Neural crest cell (in vitro differentiated cells): ENCODE measurements at places on chromosomes 7 and 10.
A peak's percentile ranks its signal among the peaks of the same experiment; 100 is the strongest.

DNA sequence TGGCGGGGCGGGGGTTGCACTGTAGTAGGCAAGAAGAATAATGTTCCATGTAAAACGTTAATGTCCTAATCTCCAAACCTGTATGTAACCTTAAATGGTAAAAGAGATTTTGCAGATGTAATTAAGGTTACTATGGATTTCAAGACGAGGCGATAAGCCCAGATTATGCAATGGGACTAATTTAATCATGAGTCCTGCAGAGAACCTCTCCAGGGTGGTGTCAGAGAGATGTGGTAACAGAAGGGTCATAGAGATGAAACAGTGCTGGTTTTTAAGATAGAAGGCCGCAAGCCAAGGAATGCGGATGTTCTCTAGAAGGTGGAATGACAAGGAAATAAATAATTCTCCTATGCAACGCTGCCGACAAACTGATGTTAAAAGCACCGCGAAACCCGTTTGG is 57.1 kb downstream of the UBE3C start:
- H3K27me3 ChIP-seq = no peaks in the 10 kb centered on the region
- no peak for DNase-seq
- H3K36me3 ChIP-seq = peaks cover 36% of the 10 kb centered on the region
- no peak overlapping the region for H3K27ac ChIP-seq

- DNase-seq = no peak
- H3K27me3 ChIP-seq = no peaks in the 10 kb centered on the region
- H3K27ac ChIP-seq = no peak overlapping the region
These were observed 197.0 kb downstream of the ZNF438 start for GRCh38 chr10:30834651-30835050.

GRCh38 chr7:80612880-80613279 is 25.6 kb upstream of the CD36 start:
- no peaks in the 10 kb centered on the region for H3K27me3 ChIP-seq
- peaks cover 11% of the 10 kb centered on the region for H3K4me1 ChIP-seq
- H3K4me3 ChIP-seq = no peak overlapping the region
- DNase-seq = no peak
- no peaks in the 10 kb centered on the region for H3K36me3 ChIP-seq

DNA sequence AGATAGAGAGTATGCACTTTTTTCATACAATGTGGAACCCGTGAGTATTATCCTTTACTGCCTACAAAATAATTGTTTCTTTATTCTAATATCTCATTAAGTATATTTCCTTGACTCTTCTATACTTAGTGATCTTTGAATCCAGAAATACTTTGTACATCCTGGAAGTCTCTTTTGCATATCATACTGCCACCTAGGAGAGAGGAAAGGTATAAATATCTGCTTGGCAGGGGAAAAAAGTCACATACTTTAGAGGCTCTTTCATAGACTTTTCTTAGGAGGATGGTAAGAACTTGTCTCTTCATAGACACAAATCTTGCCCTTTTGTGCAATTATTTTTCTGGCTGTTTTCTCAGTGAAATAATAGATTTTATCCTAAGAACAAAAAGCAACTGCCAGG is 436.0 kb downstream of the PAXIP1 start:
- no peak overlapping the region for H3K4me3 ChIP-seq
- H3K27ac ChIP-seq = no peak overlapping the region
- H3K4me1 ChIP-seq = no peaks in the 10 kb centered on the region
- peaks cover 22% of the 10 kb centered on the region for H3K27me3 ChIP-seq

DNA sequence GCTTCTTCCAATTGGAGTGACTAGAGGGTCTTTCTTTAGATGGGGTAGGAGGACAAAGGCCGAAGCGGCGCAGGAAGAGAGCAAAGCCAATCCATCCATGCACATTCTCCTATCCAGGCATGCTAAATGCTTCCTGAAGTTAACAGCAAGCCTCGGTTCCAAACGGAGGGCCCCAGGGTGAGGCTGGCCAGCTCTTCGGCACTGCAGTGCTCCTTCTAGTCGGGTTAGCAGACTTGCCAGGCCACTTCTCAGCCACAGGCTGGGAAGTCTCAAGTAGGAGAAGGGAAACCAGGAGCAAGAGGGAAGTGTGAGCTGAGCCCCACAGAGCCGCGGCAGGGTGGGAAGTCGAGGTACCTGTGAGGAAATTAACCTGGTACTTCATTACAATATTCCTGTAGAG is 253.8 kb upstream of the INHBA start:
- H3K27me3 ChIP-seq = no peaks in the 10 kb centered on the region
- peak overlapping the region; percentile 40 for H3K4me3 ChIP-seq
- H3K36me3 ChIP-seq = peaks cover 11% of the 10 kb centered on the region
- no peak for DNase-seq
- peaks cover 21% of the 10 kb centered on the region for H3K4me1 ChIP-seq

DNA sequence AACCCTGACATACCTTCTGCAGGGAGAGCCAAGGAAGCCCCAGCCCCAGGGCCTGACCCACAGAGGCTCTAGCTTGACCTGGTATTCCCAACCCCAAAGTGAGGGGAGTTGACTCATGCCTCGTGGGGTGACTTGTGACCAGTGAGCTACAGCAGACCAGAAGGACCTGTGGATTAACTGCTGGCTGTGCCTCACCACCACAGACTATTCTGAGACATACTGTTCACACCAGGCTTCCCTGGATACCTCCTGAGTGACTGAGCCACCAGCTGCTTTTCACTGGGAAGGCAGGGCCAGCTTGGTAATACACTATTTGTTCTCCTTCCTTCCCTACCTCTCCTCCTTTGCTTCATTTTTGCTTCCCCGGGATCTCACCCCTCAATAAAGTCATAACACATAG is 7.3 kb downstream of the PLXNA4 start:
- H3K4me3 ChIP-seq = no peak overlapping the region
- H3K36me3 ChIP-seq = peaks cover 6% of the 10 kb centered on the region
- DNase-seq = no peak

DNA sequence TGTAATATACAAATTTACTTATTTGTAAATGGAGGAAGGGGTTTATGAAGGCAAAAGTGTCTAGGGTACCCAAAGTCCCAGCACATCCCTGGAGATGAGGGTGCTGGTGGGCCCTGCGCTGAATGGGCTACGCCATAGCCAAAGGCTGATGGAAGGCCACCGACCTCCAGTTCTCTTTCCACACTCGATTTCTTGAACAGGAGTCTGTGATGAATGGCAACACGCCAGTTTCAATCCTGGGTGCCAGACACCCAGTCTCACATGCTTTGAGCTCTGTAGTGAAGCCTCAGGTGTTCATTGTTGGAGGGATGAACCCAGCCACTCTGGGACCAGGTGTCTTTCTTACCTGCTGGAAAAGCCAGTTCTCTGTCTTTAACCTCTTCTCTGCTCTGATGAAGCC is 752 bp downstream of the LRMDA start:
- H3K4me3 ChIP-seq = peak overlapping the region; percentile 82
- peaks cover 29% of the 10 kb centered on the region for H3K27me3 ChIP-seq
- H3K4me1 ChIP-seq = peaks cover 41% of the 10 kb centered on the region
- DNase-seq = no peak
- no peaks in the 10 kb centered on the region for H3K36me3 ChIP-seq
- H3K27ac ChIP-seq = no peak overlapping the region

- no peak for DNase-seq
- H3K27me3 ChIP-seq = no peaks in the 10 kb centered on the region
- no peak overlapping the region for H3K4me3 ChIP-seq
- H3K4me1 ChIP-seq = peaks cover 22% of the 10 kb centered on the region
- H3K27ac ChIP-seq = no peak overlapping the region
These were observed 862.5 kb downstream of the KCNMA1 start for GRCh38 chr10:76774987-76775603.

- no peak overlapping the region for H3K4me3 ChIP-seq
- no peaks in the 10 kb centered on the region for H3K4me1 ChIP-seq
- no peak overlapping the region for H3K27ac ChIP-seq
- no peaks in the 10 kb centered on the region for H3K27me3 ChIP-seq
- no peak for DNase-seq
- peaks cover 2% of the 10 kb centered on the region for H3K36me3 ChIP-seq
These were observed 124.8 kb upstream of the CCDC6 start for GRCh38 chr10:60031183-60031582.

- no peak overlapping the region for H3K4me3 ChIP-seq
- H3K27me3 ChIP-seq = no peaks in the 10 kb centered on the region
- no peak for DNase-seq
- H3K27ac ChIP-seq = no peak overlapping the region
These were observed 497.3 kb downstream of the INHBA start for GRCh38 chr7:41205600-41205999.

DNA sequence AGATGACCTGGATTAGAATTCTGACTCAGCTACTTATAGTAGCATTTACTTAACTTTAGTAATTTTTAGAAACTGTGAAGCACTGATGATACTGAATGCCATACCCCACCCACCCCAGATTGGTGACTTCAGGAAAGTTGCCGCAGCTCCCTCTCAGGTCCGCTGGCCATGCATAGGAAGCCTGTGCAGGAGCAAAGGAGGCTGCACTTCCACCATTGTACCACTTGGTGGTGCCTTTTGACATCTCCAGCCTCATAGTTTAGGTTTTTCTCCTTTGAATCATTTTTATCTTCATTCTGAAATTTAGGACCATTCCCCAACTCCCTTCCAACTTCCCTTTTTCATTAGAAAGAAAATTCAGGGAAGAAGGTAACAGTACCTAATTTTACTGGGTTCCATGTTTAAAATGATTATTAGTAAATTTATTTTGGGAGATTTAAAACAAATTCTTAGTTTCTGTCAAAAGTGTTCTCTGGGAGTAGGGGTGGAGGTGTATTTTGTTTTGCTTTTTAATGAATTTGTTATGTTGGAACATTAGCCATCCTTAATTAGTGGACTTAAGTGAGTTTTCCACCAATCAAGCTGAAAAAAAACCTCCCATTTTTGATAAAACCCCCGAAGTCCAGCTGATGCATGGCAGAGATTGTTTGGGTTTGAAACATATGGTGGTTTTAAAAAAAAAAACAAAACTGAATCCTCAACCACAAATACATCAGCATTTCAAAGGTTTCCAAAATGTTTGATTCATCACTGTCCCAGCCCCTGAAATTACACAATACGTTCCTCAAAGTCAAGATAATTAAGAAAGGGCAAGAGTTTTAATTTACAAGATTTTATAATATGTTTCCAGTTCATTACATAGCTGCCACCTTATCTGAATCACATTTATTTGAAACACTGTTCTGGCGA is 109.6 kb downstream of the WNT2 start:
- no peaks in the 10 kb centered on the region for H3K4me1 ChIP-seq
- peak; percentile 55 for DNase-seq
- no peak overlapping the region for H3K27ac ChIP-seq
- peaks cover 10% of the 10 kb centered on the region for H3K36me3 ChIP-seq
- no peaks in the 10 kb centered on the region for H3K27me3 ChIP-seq

DNA sequence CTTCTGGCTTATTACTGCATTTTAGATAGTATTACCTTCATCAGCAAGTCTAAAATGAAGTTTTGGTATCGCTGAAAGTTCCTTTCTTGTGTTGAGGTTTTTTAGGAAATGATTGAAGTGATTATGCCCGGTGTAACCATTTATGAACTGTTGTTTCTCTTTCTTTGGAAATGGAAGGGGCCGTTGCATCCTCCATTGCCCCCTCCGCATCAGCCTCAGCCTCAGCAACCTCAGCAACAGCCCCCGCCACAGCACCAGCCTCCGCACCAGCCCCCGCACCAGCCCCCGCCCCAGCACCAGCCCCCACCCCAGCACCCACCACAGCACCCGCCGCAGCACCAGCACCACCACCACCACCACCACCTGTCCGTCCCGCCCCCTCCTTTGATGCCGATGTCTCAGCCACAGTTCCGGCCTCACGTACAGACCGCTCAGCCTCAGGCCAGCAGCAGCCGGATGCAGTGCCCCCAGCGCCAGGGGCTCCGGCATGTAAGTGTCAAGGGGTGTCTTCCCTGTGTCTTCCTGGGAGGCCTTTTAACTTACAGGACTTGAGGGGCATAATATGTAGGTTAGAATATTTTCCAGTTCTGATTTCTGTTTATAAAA is 72.6 kb downstream of the SHH start:
- H3K27ac ChIP-seq = no peak overlapping the region
- no peak overlapping the region for H3K4me3 ChIP-seq
- H3K27me3 ChIP-seq = no peaks in the 10 kb centered on the region
- no peaks in the 10 kb centered on the region for H3K4me1 ChIP-seq
- peaks cover 4% of the 10 kb centered on the region for H3K36me3 ChIP-seq

GRCh38 chr10:131891196-131891928 is 9.4 kb upstream of the PPP2R2D start:
- H3K4me3 ChIP-seq = no peak overlapping the region
- H3K27ac ChIP-seq = no peak overlapping the region
- no peaks in the 10 kb centered on the region for H3K36me3 ChIP-seq
- H3K4me1 ChIP-seq = peaks cover 2% of the 10 kb centered on the region
- peaks cover 15% of the 10 kb centered on the region for H3K27me3 ChIP-seq
- peak; percentile 25 for DNase-seq

GRCh38 chr10:119350502-119351097 is 143.2 kb downstream of the GRK5 start:
- peaks cover 9% of the 10 kb centered on the region for H3K4me1 ChIP-seq
- H3K4me3 ChIP-seq = no peak overlapping the region
- peaks cover 17% of the 10 kb centered on the region for H3K36me3 ChIP-seq
- H3K27me3 ChIP-seq = no peaks in the 10 kb centered on the region
- no peak for DNase-seq

DNA sequence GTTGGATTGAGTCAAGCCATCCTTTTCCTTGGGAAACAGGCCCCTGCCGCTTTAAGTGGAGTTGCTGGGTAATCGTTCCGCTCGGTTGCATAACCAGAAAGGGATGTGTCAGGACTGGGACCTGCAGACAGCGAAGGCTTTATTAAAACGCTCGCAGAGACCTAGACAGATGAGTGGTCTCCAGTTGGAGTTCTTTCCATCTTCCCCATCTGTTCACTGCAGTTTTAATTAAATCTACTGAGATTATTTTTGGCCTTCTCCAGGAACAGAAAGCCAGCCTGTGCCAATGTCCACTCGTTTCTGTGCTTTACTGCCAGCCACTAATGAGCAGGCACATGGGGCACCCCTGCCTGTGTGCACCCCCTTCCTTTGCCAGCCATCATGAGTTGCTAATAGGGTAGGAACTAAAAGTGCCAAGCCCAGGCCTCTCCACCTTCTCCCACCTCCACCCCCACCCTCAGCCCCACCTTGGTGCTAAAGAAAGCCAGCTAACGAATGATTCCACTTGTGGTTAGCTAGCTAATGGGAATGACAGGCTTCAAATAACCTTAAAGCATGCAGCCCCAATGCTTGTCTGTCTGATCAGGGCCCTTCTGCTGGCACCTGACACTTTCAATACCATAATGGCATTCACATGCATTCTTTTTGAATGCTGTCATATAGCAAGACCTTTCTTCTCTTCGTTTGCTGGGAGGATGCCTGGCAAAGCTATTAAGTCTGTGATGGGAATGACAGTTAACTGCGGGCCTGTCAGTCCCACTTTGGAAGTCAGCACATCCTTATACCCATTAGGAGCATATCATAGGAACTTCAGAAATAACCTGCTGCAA is 556.8 kb upstream of the GALNT17 start:
- no peak for DNase-seq
- peaks cover 64% of the 10 kb centered on the region for H3K4me1 ChIP-seq
- no peak overlapping the region for H3K27ac ChIP-seq
- H3K4me3 ChIP-seq = peak overlapping the region; percentile 42
- H3K36me3 ChIP-seq = peaks cover 4% of the 10 kb centered on the region
- peaks cover 40% of the 10 kb centered on the region for H3K27me3 ChIP-seq

GRCh38 chr7:2437136-2437535 is 33.7 kb downstream of the CHST12 start:
- no peak overlapping the region for H3K4me3 ChIP-seq
- no peak for DNase-seq
- H3K4me1 ChIP-seq = peaks cover 17% of the 10 kb centered on the region
- no peak overlapping the region for H3K27ac ChIP-seq
- H3K27me3 ChIP-seq = no peaks in the 10 kb centered on the region
- peaks cover 7% of the 10 kb centered on the region for H3K36me3 ChIP-seq
